ENCODE measurements at places on chromosomes 1 and 21.
A peak's percentile ranks its signal among the peaks of the same experiment; 100 is the strongest.

DNA sequence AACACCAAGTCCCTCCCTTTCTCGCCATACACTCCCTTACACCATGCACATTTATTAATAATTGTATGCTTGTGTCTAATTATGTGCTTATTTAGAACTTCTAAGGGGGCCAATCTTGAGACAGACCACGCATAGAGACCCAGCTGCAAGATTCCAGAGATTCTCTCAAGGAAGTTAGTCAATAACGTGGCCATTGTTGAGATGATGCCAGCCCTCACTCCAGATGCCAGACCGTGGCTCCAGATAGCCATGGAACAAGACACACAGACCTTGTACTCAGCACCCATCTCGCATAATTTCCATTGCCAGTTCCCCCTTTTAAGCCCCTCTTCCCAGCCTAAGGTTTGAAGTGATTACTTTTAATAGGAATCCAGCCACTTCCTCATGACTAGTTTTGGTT lies 62.4 kb downstream of the DIRAS3 start:
- peak; percentile 34 for DNase-seq

GRCh38 chr1:159889821-159890252 lies 10.1 kb downstream of the CFAP45 start:
- peak; percentile 88 for DNase-seq

GRCh38 chr1:33180911-33181890 lies 642 bp downstream of the TRIM62 start:
- peak; percentile 59 for DNase-seq

- DNase-seq, result peak; percentile 82
Measured at GRCh38 chr1:200488375-200489165, 78.7 kb upstream of the ZNF281 start.

DNA sequence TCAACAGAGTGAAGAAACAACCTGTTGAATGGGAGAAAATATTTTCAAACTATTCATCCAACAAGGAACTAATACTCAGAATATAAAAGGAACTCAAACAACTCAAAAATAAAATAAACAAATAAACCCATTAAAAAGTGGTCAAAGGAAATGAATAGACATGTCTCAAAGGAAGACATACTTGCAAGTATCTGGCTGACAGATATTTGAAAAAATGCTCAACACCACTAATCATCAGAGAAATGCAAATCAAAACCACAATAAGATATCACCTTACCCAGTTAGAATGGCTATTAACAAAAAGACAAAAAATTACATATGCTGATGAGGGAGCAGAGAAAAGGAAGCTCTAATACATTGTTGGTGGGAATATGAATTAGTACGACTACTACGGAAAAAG lies 38.2 kb downstream of the TNFSF4 start:
- DNase-seq, result no peak

DNA sequence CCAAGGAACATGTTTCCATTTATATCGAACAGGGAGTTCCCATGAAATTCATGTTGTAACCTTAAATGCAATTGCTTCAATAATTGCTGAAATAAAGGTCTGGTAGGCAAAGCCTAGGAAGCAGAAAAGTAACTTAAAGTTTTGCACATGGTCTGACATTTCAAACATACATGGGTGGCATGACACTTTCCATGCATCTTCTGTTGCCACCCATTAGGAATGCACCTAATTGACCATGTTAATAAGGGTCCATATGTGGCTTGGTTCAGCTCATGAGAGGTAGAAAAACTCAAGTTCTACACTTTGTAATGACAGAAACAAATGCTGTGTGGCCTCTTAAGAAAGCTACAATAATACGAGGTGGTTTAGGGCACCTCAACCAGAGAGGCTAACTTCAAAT lies 72.0 kb upstream of the GORAB start:
- no peak for DNase-seq

GRCh38 chr1:93437976-93438605 lies 9.8 kb upstream of the FNBP1L start:
- DNase-seq, result peak; percentile 57

DNA sequence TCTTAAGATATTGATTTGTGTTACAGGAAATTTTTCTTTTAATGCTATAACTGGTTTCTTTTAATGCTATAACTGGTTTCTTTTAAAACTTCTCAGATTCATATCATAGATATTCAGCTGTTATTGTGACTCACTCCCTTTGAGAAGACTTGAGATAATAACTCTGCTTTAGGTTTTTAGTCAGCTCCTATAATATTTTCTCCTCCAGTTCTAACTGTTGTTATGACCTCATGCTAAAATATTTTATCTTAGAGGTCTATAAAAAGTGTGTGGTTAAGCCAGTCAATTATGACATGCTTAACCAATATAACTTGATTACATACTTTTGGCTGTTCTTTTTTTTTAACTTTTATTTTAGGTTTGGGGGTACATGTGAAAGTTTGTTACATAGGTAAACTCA lies 280.2 kb downstream of the PTGER3 start:
- DNase-seq, result no peak

- no peak for DNase-seq
Measured at GRCh38 chr1:24903011-24903461, 27.0 kb downstream of the RUNX3 start.

DNA sequence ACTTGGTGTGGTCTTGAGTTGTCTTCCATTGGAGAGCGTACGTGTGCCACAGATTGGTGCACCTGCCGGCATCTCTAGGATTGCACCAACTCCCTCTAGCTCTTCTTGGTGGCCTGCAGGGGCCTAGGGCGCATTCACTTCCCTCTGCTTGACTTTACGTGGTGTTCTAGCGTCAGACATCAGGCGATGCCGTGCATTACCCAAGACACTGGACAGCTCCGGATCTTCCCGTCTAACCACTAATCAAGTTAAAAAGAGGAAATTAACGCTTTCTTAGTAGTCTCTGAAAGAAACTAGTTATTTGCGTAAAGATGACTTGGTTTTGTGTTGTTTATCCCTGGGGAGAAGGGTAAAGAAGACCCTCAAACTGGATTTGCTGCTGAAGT lies 510 bp upstream of the IL10RB start:
- peak; percentile 35 for DNase-seq

DNA sequence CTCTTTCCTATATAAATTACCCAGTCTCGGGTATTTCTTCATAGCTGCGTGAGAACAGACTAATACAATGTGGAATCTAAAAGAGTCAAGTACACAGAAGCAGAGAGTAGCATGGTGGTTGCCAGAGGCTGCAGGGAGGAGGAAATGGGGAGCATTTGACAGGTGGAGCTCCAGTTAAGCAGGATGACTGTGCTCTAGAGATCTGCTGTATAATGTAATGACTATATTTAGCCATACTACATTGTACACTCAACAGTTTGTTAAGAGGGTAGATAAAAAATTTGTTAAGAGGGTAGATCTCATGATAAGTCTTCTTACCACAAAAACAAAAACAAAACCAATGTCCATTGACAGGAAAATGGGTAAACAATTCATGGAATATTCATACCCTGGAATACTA lies 82.1 kb downstream of the MT1HL1 start:
- DNase-seq, result no peak

DNA sequence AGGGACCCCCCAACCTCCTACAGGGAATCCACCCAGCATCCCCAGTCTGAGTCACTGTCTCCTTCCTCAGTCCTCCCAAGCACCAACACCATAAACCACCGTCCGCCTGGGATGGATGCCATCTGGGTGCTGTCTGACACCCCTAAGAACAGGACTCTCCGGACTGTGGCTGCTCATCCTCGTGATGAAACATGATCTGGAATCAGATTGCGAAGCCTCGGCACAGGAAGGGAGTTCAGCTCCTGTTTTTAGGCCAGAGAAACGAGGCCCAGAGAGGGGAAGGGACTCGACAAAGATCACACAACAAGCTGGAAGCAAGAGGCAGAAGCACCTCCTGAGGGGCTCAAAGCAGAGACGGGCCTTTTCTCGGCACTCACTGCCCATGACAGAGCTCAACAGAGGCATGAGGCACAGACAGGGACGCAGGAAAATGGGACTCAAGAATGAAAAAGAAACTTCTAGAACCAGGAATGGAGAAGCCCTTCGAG lies 8.4 kb downstream of the KCNN3 start:
- DNase-seq, result peak; percentile 84

DNA sequence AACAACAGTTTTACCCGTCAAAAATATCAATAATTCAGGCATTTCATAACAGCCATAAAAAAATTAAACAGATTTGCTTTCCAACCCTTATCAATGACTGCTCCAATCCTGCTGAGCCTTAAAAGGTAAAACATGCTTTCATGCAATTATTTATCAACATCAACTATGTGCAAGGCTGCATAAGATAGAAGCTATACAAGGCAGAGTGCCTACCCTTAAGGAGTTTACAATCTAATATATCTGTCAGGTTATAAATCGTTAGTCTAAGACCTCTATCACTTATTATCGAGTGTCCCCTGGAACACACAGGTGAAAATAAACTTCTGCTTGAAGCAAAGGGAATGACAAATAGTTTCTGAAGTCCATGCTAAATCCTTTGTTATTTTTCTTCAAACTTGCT lies 1.8 kb downstream of the ERRFI1 start:
- peak; percentile 24 for DNase-seq

DNA sequence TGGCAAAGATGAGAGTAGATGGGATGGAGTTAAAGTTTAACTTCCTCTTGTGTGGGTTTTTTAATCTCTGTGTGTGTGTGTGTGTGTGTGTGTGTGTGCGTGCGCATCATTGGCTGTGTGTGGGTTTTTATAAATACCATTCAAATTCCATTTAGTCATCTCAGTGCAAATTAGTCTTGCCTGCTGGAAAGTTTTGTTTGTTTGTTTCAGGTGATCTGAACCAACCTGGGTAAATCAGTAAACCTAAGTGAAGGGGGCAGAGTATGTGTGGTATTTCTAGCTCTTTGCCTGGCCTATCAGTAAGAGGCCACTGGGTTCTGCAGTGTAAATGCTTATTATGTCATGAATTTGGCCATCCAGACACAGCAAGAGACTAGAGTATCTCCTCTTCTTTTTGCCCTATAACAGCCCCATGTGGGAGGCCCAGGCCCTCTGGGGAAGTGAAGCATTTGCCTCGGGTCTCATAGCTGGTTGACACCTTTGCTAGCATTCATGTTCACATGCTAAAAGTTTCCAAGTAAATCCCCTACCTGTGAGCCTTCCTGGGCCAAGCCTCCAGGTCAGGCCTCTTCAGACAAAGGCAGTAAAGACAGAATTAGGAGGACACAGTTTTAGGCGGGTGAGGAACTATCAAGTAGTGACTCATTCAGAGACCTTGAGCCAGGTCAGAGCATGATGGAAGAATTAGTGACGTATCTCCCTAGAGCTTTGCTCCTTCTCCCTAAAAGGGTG lies 14.7 kb downstream of the INTS3 start:
- DNase-seq, result peak; percentile 68

GRCh38 chr1:185073725-185074124 lies 28.4 kb downstream of the RNF2 start:
- peak; percentile 10 for DNase-seq

GRCh38 chr1:156281693-156282478 lies 739 bp downstream of the SMG5 start:
- peak; percentile 35 for DNase-seq

DNA sequence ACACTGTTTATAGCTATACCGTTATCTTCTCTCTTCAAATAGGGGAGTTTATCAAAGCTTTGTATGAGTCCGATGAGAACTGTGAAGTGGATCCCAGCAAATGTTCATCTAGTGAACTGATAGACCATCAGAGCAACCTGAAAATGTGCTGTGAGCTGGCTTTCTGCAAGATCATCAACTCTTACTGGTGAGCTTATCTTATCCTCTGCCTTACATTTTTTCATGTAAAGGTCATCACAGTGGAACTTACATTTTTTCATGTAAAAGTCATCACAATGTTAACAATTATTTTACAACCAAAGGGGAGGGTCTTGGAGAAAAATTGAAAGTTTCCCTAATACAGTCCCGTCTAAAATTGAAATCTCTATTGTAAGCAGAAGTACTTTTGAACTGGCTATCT lies 45.2 kb downstream of the CLEC20A start:
- DNase-seq, result peak; percentile 81

- DNase-seq, result no peak
Measured at GRCh38 chr1:48720929-48721328, 55.8 kb downstream of the BEND5 start.

DNA sequence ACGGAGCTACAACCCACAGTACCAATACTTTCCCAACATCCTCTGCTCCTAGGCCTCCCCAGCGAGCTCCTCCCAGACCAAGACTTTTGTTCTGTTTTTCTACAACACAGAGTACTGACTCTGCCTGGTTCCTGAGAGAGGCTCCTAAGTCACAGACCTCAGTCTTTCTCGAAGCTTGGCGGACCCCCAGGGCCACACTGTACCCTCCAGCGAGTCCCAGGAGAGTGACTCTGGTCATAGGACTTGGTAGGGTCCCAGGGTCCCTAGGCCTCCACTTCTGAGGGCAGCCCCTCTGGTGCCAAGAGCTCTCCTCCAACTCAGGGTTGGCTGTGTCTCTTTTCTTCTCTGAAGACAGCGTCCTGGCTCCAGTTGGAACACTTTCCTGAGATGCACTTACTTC lies 20.6 kb downstream of the PLA2G5 start:
- DNase-seq, result no peak

- DNase-seq, result no peak
Measured at GRCh38 chr1:203180611-203181330, 5.1 kb upstream of the MYBPH start.

- no peak for DNase-seq
Measured at GRCh38 chr1:58293388-58293787, 253.1 kb downstream of the OMA1 start.

DNA sequence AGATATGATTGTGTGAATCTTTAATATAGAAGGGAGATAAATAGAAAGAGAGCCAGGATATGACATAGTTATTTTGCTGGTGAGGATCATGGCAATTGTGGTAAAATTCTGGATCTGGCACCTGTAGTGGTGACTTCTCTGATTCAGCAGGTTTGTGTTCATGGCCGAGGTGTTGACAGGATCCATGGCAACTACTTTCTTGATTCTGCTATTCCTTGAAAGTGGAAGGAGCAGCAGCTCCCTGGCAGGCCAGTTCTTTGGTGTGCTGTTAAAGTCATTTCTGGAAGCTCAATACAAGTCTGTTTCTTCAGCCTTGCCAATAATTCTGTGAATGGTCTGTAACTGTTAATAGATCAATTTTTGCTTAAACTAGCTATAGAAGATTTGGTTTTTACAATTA lies 33.4 kb downstream of the RGS4 start:
- no peak for DNase-seq

DNA sequence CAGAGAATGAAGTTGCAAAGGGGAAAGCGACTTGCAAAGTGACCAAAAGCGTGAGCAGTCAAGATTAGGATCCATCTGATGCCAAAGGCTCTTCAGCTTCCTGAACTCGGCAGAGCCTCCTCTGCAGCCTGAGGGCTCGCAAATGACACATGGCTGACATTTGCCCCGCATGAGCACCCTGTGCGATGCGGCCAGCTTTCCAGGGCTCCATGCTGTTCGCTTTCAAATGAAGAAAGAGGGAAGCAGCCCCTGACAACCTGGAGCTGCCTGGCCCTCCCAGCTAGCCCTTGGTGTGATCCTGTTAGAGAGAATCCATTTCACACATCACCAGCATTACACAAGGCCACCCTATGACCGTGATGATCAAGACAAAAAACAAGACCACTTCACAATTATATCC lies 20.2 kb upstream of the FAM131C start:
- no peak for DNase-seq

GRCh38 chr1:157390651-157391050 lies 161.7 kb downstream of the FCRL5 start:
- DNase-seq, result peak; percentile 80
